NAMALWA (cell line): ENCODE measurements at places on chromosomes 2 and 18.

DNA sequence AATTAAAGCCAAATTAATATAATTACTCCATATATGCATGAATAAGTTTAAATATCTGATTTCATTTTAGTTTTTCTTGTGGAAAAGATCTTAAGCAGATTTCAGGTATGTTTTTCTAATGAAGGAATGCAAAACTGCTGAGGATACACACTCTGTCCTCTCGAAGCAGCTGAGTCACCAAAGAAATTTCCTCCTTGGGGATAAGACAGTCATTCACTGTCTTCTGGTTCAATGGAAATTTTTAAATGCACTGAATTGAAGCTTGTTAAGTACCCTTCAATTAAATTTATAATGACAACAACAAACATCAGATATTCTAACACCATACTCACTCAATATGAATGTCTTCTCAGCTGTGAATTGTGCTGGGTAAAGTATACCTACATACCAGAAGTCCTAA lies 101.5 kb upstream of the DNER start:
- no peak for DNase-seq

- DNase-seq: no peak
Measured at GRCh38 chr2:156242874-156243273, 89.6 kb downstream of the NR4A2 start.

- DNase-seq: no peak
Measured at GRCh38 chr2:46845542-46846486, 69.8 kb downstream of the MCFD2 start.

DNA sequence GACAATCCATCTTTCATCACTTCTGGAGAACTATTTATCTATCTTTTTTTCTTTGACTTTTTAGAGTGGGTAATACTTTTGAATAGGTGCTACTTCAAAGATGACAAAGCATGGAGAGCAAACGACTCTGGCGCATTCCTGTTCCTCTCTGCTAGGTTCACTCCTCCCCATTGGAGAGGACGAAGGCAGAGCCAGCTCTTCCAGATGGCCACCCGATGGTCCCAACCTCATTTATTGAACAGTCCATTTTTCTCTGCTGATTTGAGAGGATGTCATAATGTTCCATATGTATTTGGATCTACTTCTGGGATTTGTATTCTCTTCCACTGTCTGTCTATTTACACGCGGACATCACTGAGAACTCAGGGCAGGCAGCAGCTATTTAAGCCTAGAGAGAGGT lies 284.3 kb upstream of the CXCR4 start:
- DNase-seq: no peak

DNA sequence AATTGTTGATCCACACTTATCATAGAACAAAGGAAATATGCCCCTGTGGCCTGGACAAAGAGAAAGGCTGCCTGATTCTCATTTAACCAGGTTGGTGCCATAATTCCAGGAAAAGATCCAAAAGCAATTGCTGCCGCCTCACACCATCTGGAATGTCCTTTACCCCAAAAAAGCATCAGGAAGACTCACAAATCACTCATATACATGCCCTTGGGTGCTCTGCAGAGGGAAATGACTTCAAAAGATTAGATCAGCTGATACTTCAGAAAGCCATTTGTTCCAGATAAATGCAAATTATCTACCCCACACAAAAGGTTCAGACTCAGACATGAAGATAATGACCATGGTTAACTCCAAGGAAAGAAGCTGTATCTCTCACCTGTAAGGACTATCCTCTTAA lies 285.8 kb downstream of the C1D start:
- DNase-seq: no peak
